DMS 273 treated with DMSO at 0.1 percent for 48 hours (cell line): ENCODE measurements at places on chromosomes 4 and X.

DNA sequence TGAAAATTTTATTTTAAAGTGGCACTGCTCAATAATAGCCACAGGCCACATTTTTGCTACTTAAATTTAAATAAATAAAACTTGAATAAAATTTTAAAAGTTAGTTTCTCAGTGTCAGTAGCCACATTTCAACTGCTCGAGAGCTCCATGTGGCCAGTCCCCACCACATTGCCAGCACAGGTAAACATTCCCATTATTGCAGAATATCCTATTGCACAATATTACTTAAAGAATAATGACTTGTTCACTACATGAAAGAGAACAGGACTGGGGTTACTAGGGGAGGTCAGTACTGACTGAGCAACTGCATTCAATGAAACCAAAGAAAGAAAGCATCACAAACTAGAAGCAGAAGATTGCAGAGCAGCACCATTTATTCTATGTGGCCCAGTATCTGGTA, 2201.6 kb upstream of the TENM3 start:
- no peak for DNase-seq

DNA sequence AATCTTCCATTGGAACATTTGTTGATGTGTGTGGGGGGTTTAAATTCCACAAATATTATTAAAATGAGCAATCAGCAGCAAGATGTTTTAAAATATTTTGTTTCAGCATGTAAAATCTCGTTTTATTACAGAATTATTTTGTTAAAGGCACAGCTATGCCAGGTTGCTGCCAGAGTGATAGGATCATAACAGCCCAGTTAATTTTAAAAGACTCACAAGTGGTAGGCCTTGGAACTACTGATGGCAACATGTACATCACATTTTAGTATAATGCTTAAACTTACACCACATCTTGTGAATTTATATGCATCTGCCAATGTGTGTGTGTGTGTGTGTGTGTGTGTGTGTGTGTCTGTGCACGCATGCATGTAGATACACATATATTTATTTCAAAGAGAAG, 97.8 kb upstream of the SPRY1 start:
- no peak for DNase-seq

DNA sequence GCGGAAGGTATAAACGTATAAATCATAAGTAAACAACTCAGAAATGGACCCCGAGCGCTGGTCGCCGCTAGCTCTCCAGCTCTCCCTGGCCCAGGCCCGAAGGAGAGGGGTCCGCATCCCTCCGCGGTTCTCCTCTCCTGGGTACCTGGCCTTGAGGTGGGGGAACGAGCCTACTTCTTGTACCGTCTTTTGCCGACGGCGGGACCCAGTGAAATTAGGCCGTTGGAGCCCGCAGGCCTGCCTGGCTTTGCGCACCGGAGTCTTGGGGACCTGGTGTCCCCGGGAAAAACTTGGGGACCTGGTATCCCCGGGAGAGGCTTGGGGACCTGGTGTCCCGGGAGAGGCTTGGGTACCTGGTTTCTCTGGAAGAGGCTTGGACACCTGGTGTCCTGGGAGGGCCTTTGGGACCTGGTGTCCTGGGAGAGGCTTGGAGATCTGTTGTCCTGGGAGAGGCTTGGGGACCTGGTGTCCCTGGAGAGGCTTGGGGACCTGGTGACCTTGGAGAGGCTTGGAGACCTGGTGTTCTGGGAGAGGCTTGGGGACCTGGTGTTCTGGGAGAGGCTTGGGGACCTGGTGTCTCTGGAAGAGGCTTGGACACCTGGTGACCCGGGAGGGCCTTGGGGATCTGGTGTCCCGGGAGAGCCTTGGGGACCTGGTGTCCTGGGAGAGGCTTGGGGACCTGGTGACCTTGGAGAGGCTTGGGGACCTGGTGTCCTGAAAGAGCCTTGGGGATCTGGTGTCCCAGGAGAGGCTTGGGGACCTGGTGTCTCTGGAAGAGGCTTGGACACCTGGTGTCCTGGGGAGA, 12.0 kb downstream of the SHOX start:
- no peak for DNase-seq

DNA sequence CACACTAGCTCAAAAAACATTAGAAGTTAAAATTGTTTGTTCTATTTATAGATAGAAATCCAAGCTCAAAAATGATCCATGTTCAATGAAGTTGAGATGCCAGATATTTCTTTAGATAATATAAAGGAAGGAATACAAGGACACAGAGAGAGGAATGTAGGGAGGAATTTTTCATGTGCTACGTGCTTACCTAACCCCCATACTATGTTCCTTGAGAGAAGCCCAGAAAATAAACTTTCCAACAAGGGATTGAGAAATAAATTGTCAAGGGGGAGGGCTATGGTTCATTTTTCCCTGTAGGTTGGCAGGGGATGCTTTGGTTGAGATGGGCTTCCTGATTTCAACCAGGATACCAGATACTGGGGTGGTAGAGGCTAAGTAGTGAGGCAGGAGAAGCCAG, 15.6 kb upstream of the ADH5 start:
- no peak for DNase-seq

DNA sequence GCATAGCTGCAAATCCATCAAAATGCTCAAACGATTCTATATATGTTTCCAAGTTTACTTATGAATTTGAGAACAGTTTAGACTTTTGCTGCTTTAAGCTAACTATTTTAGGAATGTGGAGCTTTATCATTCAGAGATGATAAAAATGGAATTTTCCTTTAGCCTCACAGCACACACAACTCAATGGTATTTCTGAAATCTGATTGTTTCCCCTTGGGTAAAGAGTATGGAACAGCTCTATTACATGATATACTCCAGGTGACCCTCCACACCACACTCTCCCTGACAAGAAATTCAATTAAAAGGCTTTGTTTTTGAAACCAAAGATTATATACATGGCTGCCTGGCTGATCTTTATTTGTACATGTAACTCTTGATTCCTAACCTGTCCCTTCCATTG, 120.0 kb downstream of the LUZP4 start:
- DNase-seq, result no peak
